Lower lobe of right lung (tissue), 2 donors: ENCODE measurements at places on chromosomes 3 and 15.

GRCh38 chr15:36177590-36178302 is 401.7 kb upstream of the CDIN1 start:
- DNase-seq, result no peak

DNA sequence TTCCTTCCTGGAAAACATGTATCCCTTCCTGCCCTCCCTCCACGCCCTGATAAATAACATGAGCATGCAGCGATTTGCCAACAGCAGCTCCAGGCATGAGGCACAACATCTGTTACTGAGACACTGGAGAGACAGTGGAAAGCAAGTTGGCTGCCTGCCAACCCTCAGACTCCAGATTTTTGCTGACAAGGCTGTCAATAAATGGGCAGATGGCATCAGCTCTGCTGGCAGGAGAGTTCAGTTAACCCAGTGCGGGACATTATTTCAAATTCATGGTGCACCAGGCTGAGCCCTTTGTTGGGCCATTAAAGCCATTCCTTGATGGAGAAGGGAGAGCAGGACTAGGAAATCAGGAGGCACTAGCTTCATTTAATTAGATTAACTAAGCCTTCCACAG is 293.3 kb downstream of the MEX3B start:
- no peak for DNase-seq

DNA sequence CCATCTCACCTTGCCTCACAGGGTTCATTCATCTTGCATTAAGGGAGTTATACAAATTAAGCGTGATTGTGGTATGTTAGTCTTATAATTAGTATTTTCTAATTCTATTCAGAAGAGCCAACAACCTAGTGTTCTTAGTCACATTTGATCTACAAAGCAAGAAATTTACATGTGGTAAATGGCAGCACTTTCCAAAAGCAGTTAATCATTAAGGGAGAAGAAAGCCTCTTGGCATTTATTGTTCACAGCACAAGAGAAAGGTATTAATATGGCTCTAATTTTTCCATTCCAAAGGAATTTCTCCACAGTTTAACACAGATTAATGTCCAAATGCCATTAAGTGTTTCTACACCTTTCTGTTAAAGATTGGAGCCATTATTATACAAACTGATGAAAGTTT is 1077.1 kb downstream of the ZPLD1 start:
- no peak for DNase-seq

DNA sequence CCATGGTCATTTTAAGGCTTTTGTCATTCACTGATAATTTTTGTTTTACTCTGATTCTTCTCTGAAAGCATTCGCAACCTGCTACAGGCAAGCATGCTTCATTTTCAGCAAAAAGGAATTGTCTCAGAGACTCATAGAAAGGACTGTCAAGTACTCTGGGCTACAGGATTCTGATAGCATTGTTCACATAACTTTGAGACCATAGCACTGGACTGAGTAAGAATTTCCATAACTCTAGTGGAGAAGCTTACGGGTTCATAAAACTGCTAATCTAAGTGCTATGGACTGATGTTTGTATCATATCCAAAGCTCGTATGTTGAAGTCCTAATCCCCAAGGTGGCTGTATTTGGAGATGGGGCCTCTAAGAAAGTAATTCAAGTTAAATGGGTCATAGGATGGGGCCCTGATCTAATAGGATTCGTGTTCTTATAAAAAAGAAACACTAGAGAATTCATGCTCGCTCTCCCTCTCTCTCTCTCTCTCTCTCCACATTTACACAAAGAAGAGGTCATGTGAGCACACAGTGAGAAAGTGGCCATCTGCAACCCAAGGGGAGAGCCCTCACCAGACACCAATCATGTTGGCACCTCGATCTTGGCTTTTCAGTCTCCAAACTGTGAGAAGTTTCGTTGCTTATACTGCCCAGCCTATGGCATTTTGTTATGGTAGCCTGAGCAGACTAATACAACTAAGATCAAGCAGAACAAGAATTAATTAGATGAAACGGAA is 60.4 kb downstream of the CRYGS start:
- no peak for DNase-seq

- no peak for DNase-seq
These were observed 247 bp downstream of the FETUB start for GRCh38 chr3:186640473-186640818.

GRCh38 chr15:35993196-35993595 is 447.2 kb upstream of the DPH6 start:
- DNase-seq, result no peak

DNA sequence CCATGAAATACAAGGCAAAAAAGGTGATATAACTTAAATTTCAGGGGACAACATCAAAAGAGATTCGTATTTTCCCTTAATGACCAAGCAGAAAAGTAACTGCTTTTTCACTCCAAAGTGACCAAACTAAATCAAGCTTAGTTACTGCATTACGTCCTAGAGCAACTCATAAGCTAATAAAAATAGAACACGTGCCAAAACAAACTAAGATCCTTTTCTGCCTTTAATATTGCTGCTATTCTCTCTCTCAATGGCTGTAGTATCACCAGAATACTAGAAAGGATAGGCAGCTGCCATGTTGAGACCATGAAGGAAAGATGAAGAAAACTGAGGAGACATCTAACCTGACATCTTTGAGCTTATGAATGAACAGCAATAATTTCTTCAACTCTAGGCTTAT is 43.3 kb downstream of the UBXN7 start:
- no peak for DNase-seq

DNA sequence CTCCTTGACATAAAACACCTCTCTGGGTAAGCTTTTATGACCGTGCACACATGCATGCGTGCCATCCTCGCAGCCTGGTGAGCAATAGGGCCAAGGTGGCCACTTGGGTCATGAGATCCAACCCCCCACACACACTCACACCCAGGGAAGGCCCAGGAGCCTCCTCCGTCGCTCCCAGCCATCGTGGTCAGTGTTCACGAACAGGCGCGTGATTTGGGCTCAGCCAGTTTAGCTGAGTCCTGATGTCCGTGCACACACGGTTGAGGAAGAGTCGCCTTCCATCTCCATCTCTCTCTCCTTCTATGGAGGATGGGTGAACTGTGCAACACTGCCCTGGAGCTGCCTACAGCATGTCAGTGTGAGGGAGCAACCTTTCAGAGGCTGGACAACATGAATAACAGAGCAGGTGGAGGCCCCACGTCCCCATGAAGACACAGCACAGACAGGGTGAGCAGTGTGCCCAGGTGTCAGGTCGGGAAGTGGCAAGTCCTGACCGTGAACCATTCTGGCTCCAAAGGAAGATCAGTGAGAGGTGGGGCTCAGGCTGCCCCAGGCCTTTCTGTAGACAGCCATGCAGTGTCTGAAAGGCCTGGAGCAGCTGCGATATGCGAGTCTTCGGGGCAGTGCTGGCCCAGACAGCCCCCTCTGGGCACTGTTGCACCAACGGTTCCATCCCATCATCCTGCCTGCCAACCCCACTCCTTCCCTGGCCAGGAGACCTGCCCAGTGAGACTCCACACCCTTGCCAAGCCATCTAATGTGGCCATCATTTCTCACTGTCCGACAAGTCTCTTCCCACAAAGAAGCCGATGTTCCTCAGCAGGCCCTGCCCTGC is 253.4 kb downstream of the OCA2 start:
- DNase-seq, result no peak

GRCh38 chr3:184786280-184786941 is 25.6 kb upstream of the VPS8 start:
- peak; percentile 73 for DNase-seq

- no peak for DNase-seq
These were observed 88.8 kb upstream of the PLXND1 start for GRCh38 chr3:129695230-129695629.

GRCh38 chr15:66308531-66308930 is 15.2 kb downstream of the DIS3L start:
- no peak for DNase-seq

- no peak for DNase-seq
These were observed 35.3 kb downstream of the TLE3 start for GRCh38 chr15:70062321-70062956.

DNA sequence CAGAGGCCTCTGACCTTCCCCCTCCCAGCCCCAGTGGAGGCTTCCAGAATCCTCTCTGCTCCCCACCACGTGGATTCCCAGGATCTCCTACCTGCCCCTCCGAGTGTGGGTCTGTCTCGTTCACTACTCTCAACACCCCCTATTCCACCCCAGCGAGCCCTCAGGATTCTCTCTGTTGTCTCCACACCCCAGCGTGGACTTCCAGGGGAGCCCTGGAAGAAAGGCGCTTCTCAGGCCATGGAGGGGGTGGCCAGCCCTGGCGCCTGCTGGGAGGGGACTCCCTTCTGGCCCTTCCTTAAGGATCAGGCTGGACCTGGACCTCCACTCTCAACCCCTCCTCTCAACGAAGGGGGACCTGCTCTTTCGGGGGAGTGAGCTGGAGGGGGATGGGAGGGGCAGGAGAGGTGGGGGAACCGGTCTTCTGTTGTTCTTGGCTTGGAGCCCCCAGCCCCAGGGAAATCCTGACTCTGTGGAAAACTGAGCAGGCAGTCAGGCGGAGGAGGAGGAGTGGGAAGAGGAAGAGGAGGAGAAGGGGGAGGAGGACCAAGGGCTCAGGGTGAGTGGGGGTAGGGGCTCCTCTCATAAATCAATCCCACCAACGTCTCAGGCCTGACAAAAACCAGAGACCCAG is 32.9 kb downstream of the EPHB3 start:
- DNase-seq, result peak; percentile 19

DNA sequence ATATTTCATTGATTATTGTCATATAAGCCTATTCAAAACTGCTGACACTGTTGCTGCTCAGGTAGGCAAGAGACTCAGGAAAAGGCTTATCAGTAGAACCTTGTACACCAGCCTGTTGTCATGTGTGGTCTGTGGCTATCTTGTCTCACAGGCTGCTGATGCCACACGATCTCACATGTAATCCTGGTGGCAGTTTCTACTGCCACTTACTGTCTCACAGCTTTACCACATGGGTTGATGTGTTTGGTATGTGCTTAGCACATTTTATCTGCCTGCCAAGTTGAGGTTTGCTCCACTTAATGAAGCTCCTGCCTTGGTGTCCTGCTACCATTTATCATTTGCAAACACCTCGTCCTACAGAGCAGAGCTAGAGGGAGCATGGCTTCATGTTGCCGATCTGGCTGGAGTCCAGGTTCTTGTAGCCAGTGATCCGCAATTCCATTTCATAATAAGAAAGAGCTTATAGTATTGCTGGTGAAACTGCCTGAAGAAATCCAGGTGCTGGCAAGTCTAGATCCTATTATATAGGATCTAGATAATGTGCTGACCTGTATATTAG is 637.9 kb downstream of the NLGN1 start:
- no peak for DNase-seq

DNA sequence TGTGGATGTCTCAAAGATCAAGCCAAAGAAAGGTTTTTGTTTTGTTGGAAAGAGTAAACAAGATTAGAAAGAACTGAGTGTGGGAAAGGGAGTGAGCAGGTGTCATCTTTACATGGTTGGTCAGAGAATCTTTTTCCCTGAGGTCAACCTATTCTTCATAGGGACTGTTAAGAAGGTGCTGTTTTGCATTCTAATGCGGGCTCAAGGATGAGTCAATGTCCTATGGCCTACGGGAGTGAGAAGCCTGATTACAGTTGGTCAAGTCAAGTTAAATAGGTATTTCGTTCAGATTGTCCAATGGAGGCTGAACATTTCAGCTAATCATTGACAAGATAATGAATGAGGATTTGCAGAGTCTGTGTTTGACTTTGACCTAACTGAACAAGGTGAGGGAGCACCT is 491.2 kb upstream of the PDZRN3 start:
- DNase-seq, result no peak

- DNase-seq, result no peak
These were observed 232.4 kb downstream of the RBMS3 start for GRCh38 chr3:29513236-29513635.

GRCh38 chr15:29125382-29126207 is 144.0 kb downstream of the NSMCE3 start:
- peak; percentile 40 for DNase-seq

- DNase-seq, result no peak
These were observed 39.3 kb downstream of the TRAK1 start for GRCh38 chr3:42130329-42131070.

GRCh38 chr3:86989611-86990010 is 1.3 kb downstream of the VGLL3 start:
- no peak for DNase-seq

- no peak for DNase-seq
These were observed 35.9 kb downstream of the RARB start for GRCh38 chr3:25463836-25464418.

DNA sequence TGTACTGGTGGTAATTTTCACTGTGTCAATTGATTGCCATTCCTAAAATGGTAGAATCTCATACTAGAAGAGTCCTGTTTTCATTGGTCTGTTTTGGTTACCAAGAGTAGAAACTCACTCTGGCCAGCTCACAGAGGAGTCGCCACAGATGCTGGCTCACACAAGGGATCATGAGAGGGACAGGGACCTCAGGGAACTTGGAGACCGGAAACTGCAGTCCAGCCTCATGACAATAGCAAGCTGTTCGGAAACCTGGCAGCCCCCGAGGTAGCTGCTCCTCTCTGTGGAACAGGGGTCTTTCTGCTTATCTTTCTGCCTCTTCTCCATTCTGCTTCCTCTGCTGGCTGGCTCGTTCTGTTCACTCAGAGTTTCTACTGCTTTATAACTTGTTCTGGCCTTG is 192.9 kb downstream of the PLCL2 start:
- DNase-seq, result no peak

- DNase-seq, result no peak
These were observed 573 bp downstream of the MME start for GRCh38 chr3:155080692-155081091.

- DNase-seq, result no peak
These were observed 68.7 kb upstream of the CGNL1 start for GRCh38 chr15:57307527-57308169.

- no peak for DNase-seq
These were observed 97.2 kb upstream of the COL8A1 start for GRCh38 chr3:99541181-99541580.

DNA sequence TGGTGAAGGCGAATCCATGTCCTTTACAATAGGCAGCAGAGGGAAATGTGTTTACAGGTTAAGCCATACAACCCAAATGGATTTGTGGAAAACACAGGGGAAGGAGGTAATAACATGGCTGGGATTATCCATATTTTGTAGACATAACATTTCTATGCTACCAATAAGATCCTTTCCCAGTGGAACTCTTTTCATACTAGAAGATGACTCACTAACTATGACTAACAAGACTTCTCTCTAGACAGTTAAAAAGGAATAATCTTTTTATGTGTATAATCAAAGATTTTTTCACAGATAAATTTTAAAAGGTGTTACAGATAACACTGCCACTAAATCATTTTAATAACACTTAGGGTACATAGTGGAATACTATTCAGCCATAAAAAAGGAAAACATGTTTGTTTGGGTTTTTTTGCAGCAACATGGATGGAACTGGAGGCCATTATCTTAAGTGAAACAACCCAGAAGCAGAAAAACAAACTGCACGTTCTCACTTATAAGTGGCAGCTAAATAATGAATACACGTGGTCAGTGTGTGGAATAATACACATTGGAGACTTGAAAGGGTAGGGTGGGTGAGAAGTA is 39.6 kb downstream of the VPS13C start:
- no peak for DNase-seq

GRCh38 chr15:88657326-88658069 is 18.7 kb downstream of the ISG20 start:
- DNase-seq, result no peak

DNA sequence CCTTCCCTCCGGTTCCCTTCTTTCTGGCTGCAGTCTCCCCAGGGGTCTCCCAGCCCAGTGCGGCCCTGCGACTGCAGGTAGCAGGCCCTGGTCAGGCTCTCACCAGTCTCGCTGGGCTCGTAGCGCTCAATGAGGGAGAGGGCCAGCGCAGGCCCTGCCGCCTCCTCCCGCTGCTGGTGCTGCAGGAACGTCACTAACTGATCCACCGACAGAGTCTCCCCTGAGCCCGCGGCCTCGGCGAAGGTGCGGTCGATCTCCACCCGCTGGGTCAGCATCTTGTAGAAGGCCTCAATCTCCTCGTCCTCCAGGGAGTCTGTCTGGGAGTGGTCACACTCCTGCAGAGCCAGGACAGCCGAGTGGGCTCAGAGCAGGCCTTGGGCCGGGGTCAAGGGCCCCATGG is 18.3 kb downstream of the PLCD1 start:
- DNase-seq, result peak; percentile 32
